ENCODE measurements at places on chromosomes 16 and 17.

- DNase-seq: no peak
Observed at GRCh38 chr16:22641131-22641628, 130.5 kb downstream of the NPIPB5 start.

GRCh38 chr16:56289416-56289815 is 98.1 kb downstream of the GNAO1 start:
- no peak for DNase-seq

DNA sequence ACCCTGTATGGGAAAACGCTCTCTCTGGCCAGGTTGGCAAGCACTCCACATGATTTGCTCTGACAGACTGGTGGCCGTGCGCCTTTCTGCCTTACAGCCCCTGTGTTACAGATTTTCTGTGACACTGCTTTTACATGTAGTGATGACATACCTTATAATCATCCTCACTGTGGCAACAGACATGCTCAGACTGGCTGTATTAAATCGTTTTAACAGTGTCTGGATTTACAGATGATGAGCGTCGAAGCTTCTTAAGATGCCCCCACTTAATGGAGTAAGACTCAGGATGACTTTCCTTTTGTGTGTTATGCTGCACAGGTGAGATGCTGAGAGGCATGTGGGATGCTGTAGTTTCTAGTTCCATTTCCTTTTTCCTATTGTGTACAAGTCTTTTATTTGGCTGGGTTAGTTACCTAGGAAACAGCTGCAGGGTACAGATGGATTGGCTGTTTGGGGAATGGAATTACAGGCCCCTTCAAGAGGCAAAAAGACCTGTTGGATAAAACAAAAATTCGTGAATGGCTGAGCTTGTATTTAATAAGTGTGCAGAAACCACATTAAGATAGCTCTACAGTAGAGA is 20.9 kb upstream of the VWA3A start:
- DNase-seq: no peak

- DNase-seq: no peak
Observed at GRCh38 chr17:15216481-15216880, 48.6 kb downstream of the PMP22 start.

DNA sequence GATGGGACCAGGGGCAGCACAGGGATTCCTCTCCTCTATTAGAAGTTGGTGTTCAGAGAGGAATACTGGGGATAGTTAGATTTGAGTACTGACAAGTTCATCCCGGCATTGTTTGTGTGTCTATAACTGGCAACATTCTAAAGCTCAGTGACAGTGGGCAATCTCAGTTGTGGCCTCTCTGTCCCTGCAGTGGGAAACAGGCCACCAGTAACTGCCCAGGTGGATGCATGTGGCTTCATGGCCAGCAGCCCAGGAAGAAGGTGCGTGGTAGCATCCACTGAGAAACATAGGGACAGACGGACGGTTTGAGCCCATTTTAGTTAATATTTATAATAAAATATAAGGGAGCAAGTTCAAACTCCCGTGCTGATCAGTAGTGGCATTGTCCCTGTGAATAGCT is 51.5 kb downstream of the B9D1 start:
- no peak for DNase-seq

DNA sequence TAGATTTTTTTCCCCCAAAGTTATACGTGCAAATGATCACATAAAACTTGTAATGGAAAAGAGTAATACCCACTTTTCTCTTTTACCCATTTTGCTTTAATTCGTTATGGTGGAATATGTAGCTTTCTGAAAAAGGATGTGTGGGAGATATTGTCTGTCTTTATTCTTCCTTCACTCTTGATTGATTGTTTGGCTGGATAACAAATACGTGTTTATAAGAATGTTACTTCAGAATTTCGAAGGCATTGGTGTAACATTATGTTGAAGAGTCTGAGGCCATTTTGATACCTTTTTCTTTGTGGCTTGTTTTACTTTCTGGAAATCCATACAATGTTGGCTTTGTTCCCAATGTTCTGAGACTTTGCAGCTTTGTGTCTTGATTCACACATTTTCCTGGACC is 71.4 kb downstream of the BCAS3 start:
- DNase-seq: no peak

- DNase-seq: no peak
Observed at GRCh38 chr16:72536723-72537435, 364.9 kb upstream of the PMFBP1 start.

GRCh38 chr17:5533486-5534315 is 47.3 kb downstream of the MIS12 start:
- DNase-seq: no peak

GRCh38 chr17:1146561-1147265 is 33.1 kb downstream of the ABR start:
- DNase-seq: no peak

- no peak for DNase-seq
Observed at GRCh38 chr17:43517615-43518386, 28.3 kb downstream of the ETV4 start.

GRCh38 chr16:90054554-90054953 is 22.6 kb downstream of the PRDM7 start:
- no peak for DNase-seq

DNA sequence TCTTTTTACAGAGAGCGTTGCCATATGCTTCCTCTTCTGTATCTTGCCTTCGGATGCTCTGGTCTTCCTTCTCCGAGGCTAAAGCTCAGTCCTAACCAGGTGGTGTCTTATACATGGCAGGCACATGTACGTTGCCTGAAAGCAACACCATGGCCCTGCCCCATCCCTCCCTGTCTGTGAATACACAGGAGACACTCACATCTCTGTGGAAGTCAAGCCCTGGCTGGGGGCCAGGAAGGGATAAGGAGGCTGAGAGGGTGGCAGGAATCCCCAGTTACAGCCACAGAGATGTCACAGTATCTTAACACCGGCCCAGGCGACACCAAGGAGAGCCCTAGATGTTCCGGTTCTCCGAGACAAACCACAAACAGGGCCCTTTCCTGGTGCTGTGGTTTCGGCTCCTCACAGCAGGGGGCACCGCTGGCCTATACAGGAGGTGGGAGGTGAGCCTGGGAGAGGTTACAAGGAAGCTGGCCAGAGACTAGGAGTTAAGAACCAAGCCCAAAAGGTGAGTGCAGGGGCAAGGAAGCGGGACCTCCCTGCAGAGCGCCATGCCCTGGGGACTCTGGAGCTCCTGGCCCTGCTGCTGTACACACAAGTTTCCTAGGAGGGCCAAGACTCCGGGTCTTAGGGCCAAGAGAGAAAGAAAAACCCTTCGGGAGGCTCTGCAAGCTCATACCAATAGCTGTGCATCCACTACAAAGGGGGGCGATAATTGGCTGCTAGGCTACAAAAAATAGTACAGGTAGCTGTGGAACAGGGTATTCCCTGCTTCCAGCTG is 41.7 kb downstream of the SRL start:
- peak; percentile 38 for DNase-seq

GRCh38 chr17:77491921-77492445 is 351.2 kb downstream of the SEC14L1 start:
- DNase-seq: no peak

GRCh38 chr16:86296256-86296655 is 214.1 kb upstream of the FOXF1 start:
- no peak for DNase-seq

DNA sequence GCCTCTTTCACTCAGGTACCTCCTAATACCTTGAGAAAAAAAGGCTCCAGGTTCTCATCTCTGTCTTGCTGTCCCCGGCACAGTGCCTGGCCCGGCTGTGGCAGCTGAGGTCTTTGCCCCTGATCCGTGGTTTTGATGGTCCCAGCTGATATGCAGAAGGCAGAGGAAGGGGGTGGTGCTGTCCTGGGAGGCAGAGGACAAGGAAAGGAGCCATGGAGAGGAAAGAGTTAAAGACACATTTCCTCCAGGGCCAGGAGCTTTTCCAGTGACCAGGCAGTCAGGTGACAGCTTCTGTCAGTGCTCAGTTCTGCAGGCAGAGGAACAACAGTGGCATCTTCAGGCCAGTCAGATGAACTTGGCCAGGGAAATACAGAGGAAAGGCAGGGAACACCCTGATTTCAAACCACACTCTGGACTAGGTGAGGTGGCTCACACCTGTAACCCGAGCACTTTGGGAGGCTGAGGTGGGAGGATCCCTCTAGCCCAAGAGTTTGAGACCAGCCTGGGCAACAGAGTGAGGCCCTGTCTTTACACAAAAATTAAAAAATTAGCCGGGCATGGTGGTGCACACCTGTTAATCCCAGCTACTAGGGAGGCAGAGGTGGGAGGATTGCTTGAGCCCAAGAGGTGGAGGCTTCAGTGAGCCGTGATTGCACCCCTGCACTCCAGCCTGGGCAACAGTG is 3.3 kb upstream of the COG1 start:
- no peak for DNase-seq

- no peak for DNase-seq
Observed at GRCh38 chr17:60959011-60959410, 281.4 kb downstream of the BCAS3 start.

DNA sequence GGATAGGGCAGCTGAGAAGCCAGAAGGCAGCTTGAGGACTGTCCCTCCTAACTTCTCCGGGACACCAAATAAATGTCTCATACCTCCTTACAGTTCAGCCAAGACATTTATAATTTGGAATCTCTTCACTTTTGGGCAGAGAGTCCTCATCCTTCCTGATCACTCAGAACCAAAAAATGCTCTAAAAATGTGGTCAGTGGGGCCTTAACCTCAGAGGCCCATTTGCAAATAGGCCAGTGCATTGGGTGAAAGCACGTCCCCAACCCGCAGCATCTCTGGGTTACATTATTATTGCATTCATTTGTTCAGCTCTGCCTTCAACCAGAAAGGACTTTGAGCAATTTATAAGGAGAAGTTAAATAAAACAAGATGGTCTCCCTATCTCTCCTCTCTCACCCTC is 112.4 kb upstream of the IRX3 start:
- no peak for DNase-seq

DNA sequence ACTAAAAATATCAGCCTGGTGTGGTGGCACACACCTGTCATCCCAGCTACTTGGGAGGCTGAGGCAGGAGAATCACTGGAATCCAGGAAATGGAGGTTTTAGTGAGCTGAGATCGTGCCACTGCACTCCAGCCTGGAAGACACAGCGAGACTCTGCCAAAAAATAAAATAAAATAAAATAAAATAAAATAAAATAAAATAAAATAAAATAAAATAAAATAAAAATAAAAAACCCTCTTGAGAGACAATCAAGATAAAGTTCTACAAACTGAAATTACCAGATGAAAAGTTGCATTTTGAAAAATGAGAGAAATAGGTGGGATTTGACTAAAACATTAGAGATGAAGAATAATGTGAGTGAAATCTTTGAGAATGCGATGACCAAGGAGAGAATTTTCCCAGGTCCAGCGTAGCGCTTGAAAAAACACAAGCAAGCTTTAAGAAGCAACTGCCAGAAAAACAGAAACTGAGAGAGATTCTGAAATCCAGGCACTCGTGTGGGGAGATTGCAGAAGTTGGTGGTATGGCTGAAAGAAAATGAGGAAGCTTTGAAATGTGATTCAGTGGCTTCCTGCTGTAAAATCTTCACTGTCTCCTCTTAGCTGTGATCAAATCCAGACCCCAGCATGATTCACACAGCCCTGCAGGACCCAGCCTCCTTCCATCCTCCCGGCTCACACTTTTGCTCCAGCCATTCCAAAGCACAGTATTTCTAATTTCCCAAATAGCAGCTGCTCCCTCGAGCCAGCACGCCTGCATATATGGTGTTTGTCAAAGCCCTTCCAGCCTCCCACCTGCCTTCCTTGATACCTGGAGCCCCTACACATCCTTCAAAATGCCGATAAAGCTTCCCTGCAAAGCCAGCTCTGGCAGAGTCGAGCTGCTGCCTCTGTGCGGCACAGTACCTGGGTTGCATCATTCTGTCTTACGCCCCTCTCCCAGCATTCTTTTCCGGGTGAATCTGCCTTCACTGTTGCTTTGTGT is 8.2 kb upstream of the CD300E start:
- no peak for DNase-seq

Data from omental fat pad (tissue), 4 donors.